ENCODE measurements at places on chromosomes 11 and 22. TPM values are rescaled to one million over a fixed set of nuclear protein-coding genes. Genes with fewer than 3 reads are reported as not detected.

DNA sequence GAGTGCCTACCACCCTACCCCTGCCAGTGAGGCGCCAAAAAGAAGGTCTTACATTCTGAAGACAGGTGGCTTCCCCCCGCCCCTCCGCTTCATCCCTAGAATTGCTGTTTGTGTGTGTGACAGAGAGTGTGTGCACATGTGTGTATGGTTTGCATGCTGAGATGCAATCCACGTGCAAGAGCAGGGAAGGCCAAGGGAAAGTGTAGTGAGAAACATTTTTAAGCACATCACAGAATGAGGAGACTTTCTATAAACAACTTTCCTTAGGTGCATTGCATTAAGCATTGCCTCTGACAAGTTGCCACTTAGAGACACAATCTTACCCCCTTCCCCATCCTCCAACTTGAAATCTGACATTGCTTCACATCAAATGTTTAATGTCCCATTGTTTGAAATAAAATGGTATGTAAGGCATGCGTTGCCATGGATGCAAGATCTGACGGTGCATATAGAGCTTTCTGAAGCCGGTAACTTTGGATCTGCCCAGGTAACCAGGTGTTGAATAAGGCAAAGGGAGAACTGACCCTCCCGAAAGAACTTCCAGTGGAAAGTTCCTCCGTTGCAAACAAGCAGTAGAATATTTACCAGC lies 21.4 kb downstream of the FJX1 start:
- DNase-seq, result no peak

DNA sequence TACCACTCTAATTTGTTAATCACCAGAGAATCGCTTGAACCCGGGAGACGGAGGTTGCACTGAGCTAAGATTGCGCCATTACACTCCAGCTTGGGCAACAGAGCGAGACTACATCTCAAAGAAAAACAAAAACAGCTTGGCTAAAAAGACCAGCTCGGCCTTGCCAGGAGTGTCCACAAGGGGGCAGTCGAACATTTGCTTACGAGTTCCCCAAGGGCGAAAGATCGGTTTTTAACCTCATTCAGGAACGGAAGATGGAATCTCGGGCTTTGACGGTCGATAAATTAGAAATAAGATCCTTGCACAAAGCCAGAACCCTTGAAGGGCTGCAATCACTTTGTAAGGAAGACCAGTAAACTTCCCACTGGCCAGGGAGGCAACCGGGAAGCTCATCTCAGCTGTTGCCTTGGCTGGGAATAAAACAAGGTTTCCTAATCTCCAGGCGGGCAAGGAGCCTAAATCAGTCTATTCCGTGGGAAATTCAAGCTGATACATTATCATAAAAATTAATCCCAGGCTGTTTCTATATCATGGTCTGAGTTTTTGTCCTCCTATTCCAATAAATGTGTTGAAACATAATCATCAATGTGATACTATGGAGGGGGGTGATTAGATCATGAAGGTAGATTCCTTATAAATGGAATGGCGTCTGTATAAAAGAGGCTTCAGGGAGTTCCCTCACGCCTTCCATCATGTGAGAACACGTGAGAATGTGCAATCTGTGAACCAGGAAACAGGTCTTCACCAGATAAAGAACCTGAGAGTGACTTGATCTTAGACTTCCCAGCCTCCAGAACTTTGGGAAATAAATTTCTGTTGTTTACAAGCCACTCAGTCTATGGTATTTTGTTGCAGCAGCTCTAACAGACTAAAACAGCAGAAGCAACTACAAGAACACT lies 14.9 kb upstream of the SLC29A2 start:
- peak; percentile 91 for DNase-seq

GRCh38 chr11:64276653-64277431 lies 7.6 kb downstream of the BAD start:
- peak; percentile 56 for DNase-seq

DNA sequence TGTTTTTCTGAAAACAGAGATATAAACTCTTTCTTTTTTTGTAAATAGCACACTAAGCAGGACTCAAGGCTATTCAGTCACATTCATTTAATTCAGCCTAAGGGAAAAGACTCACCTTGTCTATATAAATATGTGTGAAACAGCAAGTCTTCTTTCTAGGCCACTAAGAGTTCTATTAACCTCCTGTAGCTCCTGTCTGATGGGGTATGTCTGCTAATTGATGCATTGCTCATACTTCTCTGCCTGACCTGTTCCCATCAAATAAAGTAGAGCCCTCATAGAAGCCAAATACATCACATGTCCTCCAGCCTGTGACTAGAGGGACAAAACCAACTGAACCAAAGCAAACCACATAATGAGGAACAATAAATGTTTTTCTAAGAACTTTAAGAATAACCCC lies 68.2 kb downstream of the MSANTD4 start:
- DNase-seq, result no peak

DNA sequence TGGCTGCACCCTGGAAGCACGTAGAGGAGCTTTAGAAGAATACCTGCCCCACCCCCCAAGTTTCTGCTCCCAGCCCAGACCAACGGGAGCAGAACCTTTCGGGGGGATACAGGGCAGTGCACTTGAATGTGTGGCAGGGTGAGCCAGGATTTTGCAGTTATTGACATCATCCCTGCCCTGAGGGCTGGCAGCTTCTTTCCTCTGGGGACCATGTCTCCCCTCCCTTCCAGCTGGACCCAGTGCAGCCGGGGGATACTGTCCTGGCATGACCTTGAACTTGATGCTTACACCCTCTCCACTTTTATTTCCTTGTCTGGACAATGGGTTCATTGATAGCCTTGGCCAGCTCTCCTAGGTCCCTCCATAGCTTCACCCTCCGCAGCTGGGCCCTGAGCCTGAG lies 4.1 kb upstream of the CABP7 start:
- no peak for DNase-seq

DNA sequence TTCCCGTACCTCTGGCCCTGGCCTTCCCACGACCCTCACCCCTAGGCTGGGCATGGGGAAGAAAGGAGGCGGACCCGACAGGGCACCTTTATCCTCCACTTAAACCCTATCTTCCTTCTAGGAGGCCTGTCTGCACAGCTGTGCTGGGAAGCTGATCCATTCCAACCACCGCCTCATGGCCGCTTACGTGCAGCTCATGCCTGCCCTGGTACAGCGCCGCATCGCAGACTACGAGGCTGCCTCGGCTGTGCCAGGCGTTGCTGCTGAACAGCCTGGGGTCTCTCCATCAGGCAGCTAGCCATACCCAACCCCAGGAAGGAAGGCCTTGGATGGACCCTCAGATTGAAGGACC lies 599 bp downstream of the TIMM10B start:
- DNase-seq, result no peak

GRCh38 chr22:22955866-22956535 lies 68.4 kb downstream of the IGLL5 start:
- DNase-seq, result peak; percentile 90

GRCh38 chr11:66133216-66133775 lies 63.2 kb downstream of the PACS1 start:
- DNase-seq, result no peak

GRCh38 chr11:122879785-122880184 lies 2.8 kb upstream of the JHY start:
- DNase-seq, result no peak

GRCh38 chr22:29108137-29108536 lies 35.3 kb downstream of the KREMEN1 start:
- DNase-seq, result no peak

GRCh38 chr11:93663021-93663420 lies 1.5 kb downstream of the CEP295 start:
- no peak for DNase-seq

DNA sequence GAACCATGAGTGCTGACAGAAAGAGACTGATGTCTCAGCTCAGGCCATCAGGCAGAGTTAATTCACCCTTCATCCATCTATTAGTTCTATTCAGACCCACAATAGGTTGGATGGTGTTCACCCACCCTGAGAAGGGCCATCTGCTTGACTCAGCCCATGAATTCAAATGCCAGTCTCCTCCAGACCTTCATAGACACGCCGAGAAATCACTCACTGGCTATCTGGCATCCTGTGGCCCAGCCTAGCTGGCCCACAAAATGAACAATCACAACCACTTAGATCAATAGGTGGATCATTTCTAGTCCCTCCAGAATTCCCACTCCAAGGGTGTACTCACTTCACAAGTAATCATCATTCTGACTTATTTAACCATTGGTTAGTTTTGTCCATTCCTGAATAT lies 58.2 kb downstream of the MYEOV start:
- peak; percentile 4 for DNase-seq

DNA sequence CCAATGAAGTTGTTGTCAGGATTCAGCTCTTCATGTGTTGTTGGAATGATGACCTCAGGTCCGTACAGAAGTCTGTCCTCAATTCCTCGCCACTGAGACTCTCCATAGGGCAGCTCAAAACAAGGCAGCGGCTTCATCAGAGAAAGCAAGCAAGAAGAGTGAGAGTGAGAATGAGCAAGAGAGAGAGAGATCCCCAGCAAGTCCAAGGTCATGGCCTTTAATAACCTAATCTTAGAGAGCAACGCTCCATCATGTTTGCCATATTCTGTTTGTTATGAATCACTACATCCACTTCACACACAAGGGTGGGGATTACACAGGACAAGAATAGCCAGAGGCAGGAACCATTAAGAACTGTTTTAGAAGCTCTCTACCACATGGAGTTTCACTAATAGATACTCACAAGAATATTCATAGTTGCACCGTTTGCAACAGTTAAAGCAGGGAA lies 23.3 kb upstream of the MMP7 start:
- DNase-seq, result no peak

DNA sequence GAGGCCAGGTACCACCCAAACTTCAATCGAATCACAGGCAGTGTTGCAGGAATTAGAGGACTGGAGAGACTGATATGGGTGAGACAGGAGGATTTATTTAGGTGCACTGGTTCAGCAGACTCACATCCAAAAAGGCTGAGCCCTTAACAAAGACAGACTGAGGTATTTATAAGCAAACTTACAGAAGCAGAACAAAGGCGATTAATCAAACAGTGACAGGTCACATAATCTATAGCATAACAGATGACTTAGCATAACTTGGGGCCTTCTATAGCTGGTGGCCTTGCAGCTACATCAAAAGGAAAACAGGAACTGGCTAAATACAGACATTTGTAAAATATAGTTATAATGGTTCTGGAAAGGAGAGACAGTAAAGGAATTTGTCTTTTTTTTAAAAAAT lies 2.1 kb downstream of the APOBEC3B start:
- no peak for DNase-seq

DNA sequence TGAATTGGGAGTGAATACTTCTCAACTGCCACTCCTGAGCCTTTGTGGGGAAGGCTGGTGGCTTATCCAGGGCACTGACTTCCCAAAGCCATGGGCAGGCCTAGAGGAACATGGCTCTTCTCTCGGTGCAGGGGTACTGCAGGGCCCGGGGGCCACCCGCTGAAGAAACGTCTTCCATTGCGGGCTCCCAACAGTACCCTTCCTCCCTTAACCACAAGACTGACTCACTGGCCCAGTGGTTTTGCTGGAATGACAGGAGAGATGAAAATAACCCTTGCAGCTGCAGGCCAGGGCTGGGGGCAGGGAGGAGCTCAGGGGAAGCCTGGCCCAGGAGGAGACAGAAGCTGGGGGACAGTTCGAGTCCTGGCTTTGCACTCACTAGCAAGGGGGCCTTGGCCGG lies 13.5 kb downstream of the TXN2 start:
- no peak for DNase-seq

GRCh38 chr11:11937957-11938356 lies 70.5 kb downstream of the DKK3 start:
- no peak for DNase-seq

DNA sequence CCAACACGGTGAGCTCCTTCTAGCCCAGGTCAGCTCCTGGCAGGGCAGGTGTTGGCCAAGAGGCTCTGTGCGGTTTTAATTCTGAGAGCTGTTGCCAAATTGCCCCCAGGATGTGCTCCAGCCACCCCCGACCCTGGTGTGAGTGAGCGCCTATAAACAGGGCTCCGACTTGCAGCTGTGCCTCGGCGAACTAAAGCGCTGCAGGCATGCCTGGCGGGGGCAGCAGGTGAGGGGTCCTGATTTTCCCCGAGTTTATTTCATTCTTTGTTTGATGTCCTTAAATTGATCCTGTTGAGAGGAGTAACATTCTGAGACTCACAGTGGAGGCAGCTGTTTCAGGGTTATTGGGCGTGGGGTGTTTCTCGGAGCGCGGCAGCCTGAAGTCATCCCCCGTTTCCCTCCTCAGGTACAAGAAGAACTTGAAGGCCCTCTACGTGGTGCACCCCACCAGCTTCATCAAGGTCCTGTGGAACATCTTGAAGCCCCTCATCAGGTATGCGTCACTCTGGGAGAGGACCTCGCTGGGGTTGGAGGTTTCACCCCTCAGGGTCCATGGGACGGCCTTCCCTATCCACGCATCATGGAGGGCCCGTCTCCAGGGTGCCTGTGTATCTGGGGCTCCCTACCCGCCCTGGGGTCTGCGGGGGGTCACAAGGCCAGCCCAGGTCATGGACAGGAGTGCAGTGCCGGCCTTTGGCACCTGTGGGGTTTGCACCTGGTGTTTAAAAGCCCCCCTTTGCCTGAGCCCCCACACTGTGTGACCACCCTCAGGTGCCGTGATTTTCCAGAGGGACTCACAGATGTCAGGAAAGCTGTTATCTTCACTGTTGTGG lies 62.1 kb downstream of the ARHGAP8 start:
- no peak for DNase-seq

DNA sequence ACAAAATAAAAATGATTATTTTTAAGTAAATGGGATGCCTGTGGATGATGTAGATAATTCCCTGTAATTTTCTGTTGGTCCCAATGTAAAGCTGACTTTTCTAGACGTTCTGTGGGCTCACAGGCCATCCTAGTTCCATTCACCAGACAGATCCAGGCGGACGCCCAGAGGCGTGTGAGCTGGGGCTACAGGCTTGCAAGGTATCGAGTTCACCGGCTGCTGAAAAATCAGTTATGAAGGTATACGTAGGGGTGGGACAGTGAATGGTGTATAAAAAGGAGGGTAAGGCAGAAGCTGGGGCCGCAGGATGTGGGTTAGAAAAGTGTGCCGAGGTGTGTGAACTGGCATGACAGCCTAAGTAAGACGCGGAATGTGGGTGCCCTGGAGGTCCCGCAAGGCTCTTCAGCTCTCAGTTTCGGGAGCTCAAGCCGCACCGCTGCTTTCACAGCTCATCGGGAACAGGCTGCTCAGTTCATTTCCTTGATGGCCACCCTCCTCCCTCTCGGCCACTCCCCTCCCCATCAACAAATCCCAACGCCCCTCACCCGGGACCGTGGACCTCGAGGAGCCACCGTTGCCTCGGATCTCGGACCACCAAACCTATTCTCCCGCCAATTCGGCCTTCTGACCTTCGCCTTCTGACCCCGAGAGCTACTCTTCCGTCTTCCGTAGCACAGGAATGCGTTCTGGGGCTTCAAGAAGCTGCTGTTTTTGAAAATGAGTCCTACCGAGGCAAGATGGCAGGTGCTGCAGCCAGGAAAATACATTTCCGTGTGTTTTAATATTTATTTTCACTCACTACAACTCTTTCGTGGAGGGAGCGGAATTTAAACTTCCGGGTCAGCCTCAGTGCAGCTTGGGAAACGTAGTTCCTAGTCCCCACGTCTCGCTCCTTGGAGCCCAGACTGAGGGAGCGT lies at the start of gene XNDC1N:
Gene XNDC1N, minus strand, starts transcription at position 775 of the 917 bp plus-strand sequence. CDS start 5,241 bp downstream, outside the sequence.
- peak; percentile 97 for DNase-seq

E2F8 gene
- 8.4 TPM for total RNA-seq

ZNF202 gene
- 1.7 TPM for total RNA-seq

TRIM22 gene
- total RNA-seq, result 39.1 TPM

SMIM35 gene
- total RNA-seq, result not detected

TTC36 gene
- total RNA-seq, result not detected

CBX7 gene
- total RNA-seq, result 84.6 TPM

OR5D16 gene
- not detected for total RNA-seq

BIRC3 gene
- total RNA-seq, result 33.4 TPM

ANGPTL5 gene
- total RNA-seq, result not detected

CST6 gene
- total RNA-seq, result 47.8 TPM

SLC25A18 gene
- total RNA-seq, result 1.2 TPM

Data from stomach (tissue), 19 donors.